Activated T-helper 17 cell treated with anti-CD3 and anti-CD28 coated beads, Interleukin-2, amount 50 U/mL, for 72 hours (primary cell): ENCODE measurements at places on chromosomes 5 and 9. TPM values are rescaled to one million over a fixed set of nuclear protein-coding genes. Genes with fewer than 3 reads are reported as not detected.

- no peak for ATAC-seq
Observed at GRCh38 chr9:110266795-110267194, 10.5 kb upstream of the TXN start.

DNA sequence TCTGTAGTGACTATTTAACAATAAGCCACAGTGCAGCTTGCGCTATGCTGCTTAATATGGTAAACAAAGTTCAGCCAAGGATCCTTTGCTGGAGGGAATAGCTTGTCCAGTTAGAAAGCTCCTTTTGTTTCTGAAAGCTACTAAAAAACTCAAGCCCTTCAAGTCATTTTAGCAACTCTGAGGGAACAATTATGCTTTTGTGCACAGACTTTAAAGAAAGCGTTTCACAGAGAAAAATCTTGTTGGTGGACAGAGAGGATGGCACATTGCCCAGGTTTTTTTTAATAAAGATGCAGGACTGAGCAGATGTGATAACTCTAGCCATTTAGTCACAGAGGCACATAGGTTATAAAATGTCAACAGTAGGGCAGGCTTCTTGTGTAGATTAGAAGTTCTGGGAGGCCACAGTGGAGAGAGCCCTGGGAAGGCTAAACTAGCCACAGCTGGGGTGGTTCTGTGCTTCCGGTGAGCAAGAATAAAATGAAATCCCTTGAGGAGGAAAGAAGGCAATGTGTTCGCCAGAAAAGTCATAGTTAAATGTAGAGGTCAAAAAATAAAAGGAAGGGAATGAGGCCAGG, 63.4 kb downstream of the ALDH7A1 start:
- ATAC-seq, result no peak

GRCh38 chr5:154110107-154110453, 71.3 kb downstream of the MFAP3 start:
- ATAC-seq, result no peak

- no peak for ATAC-seq
Observed at GRCh38 chr9:123789554-123790292, 140.2 kb downstream of the DENND1A start.

DNA sequence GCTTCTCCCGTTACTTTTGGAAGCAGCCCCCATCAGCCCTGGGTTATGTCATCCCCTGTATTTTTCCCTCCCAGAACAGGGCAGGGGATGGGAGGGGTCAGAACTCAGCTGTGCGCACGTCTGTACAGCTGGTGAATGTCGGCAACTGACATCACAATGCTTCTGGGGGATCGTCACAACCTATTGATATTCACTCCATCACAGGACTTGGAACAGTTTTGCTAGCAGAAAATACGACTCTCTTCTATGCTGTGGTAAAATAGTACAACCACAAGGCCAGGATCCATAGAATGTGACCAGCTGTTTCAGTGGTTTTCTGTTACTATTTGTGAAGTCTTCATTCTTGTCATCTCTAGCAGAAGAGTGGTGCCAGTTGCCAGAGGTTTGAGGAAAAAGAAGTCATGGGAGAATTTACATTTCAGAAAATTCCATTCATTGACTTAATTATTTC, 77.1 kb upstream of the KLF4 start:
- no peak for ATAC-seq

GRCh38 chr5:16502866-16503265, 37.3 kb upstream of the ZNF622 start:
- no peak for ATAC-seq

GRCh38 chr5:11791792-11792191, 112.5 kb downstream of the CTNND2 start:
- no peak for ATAC-seq

GRCh38 chr9:128494108-128494745, 10.3 kb upstream of the GLE1 start:
- ATAC-seq, result no peak

- peak; percentile 70 for ATAC-seq
Observed at GRCh38 chr9:99819123-99819855, 2.4 kb upstream of the NR4A3 start.

DNA sequence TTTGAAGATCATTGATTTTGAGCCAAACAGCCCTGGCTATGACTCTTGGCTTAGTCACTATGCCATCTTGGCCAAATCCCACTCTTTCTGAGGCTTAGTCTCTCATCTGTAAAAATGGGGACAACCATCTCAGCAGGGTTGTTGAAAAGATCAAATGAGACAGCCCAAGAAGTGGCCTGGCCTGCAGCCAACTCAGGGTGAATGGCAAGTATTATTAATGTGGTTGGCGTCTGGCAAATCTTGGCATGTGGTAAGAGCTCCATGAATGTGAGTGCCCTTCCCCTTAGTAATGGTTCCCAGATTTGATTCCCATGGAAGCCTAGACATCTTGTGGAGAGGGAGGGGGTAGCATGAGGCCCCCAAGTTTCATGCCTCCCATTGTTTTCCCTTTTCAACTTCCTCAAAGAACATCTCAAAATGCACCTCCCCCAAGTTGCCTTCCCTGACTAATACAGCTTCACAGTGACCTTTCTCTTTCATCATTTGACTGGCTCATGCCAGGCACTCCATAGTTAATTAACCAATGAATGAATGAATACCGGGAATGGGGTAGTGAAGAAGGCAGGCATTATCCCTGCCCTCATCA, 11.8 kb upstream of the TGFBI start:
- no peak for ATAC-seq

DNA sequence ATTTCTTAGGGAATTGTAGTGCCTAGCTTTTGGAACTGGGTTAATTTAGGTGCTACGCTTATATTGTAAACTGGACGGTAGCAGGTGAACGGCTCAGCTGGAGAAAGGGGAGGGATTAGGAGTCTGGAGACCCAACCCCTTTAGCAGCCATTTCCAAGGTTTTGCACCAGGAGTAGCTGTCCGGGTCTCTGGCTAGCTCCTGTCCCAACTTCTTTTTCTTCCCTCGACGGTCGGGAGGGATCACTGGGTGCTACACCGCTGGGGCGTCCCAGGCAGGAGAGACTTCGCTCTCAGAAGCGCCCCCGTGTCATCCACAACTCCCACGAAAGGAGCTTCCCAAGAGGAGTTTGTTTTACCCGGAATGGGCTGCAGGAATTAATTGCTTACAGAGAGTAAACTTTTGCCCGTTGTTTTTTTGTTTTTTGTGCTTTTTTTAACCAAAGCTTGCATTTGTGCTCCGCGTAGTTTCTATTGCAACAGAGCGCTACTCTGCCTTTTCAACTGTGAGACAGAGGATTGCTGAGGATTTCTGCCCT, 1640.9 kb upstream of the C9orf72 start:
- ATAC-seq, result no peak

DNA sequence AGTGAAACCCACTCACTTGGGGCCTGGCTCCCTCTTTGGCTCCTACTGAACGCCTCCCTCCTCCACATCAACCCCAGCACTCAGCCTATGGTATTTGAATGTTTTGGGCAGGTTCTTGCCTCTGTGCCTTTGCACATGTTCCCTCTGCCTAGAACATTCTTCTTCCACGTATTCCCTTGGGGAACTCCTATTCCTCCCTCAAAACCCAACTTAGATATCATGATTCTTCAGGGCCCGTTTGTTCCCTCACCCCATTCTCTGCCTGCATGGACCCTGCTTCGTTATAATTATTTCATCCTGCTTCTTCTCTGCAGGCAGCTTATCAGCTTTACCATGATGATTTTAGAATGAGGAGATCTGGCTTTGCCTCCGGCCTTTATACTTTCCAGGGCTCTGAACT, 215.0 kb upstream of the IER5L start:
- ATAC-seq, result no peak

DNA sequence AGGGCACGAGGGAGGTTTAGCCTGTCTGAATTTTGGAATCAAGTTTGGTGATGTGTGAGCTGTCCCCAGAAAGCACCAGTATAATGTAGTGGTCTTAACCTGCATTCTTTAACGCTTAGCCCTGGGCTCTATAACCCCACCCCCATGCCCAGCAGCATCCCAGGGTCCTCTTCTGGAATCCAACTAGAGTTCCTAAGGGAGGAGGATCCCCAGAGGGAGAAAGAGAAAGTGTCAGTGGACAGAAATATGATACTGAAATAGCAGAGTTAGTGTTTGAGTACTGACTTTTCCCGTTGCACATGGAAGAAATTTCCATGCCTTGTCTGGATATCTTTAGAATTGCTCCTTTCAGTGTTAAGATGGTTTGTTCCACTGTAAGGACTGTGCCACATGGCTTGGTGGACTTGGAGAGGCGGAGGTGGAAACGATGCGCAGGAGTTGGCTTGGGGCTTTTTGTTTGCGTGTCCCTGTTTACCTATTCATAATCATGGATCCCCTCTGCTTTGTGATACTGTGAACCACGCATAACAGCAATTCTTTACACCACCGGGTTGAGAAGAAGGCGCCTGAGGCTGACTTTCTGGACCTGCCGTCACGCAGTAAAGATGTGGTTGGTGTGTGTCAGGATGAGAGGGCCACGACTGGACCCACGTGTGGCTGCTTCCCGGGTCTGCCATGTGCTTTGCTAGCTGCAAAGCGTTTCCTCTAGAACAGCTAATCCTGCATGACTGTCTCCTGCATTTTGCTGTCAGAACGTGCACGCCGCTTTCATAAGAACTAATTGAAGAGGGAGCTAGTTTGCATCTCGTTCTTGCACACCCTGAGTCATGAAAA, 142.3 kb downstream of the SMARCA2 start:
- peak; percentile 81 for ATAC-seq

DNA sequence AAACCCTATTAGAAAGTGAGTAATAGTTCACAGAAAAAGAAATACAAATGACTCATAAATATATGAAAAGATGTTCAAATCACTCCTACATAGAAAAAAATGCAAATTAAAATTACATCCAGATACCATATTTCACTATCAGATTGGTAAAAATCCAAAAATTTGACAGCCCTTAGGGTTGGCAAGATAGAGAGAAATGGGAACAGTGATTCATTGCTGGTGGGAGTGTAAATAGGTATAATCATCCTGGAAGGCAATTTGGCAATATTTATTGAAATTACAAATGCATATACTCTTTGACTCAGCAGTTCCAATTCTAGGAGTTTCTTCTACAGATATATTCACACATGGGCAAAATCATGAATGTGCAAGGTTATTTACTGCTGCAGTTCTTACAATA, 273.5 kb downstream of the NR2F1-AS1 start:
- ATAC-seq, result no peak

DNA sequence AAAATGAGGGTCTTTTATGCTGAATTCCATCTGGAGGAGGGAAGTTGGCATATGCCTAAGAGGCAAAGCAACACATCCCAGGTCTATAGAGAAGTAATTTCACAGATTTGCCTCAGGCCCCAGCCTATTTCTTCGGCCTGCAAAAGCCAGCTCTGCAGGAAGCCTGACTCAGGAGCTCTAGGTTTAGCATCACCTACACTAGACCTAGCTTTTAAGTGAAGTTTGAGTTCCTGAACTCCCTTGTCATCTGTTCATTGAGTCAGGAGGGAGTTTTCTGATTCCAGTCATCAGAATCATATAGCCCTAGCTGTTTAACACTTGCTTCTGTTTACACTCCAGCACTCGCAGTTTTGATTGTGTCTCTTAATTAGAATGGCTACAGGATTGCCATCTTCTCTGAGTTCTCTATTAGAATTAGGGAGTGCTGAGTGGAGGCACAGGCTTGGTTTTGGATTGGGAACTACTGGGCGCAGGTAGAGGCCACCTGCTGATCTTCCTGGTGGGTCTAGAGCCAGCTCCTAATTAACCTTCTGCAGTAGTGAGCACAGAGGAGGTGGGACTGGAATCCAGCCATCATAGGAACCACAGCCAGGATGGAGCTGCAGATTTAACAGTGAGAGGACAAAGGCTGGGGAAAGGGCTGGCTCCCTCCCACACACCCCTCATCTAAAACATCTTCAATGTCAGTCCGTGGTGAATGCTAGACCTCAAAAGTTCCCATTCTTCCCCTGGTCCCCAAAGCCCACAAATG, 179.5 kb downstream of the TRIO start:
- no peak for ATAC-seq

GRCh38 chr9:129258124-129258822, 80.2 kb upstream of the IER5L start:
- ATAC-seq, result peak; percentile 92

GRCh38 chr5:180340856-180341255, 12.3 kb downstream of the GFPT2 start:
- ATAC-seq, result no peak

- ATAC-seq, result no peak
Observed at GRCh38 chr9:83061036-83061435, 1.9 kb downstream of the RASEF start.

GRCh38 chr9:68998812-68999211, 15.1 kb downstream of the PRKACG start:
- no peak for ATAC-seq

DNA sequence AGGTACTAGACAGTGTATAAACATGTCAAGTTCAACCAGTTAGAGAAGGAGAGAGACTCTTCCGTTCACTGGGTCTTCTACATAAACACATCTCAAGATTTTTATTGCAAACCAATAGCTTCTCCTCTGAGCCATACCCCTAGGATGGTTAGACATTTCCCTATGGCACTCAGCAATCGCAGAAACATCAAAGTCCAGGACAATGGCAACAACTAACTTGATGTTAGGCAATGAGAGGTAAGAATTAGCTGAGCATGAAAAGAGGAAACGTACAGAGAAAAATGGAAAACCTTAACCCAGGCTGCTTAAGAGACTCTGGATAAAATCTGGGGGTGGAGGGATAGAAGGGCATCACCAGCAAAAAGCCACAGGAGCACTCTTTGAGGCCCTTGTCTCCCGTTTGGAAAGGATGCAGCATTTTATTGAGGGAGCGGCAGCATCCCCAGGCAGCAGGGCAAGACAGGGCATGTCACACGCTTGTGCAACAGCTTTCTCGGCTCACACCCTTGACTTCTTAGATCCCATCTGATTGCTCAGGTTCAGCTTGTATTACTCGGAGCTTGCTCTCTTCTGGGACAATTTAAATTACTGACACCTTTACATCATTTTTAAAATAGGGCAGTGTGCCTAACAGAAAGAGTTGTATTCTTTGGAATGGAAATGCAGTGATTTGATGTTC, 8.6 kb upstream of the PSAT1 start:
- ATAC-seq, result no peak

Gene SMIM32
- total RNA-seq, result not detected

Gene PCDHB11
- not detected for total RNA-seq

Gene MARCOL
- total RNA-seq, result not detected

Gene ABLIM3
- total RNA-seq, result 0.41 TPM

Gene FBP1
- total RNA-seq, result 0.85 TPM

Gene PCDHA1
- total RNA-seq, result not detected

Gene NRARP
- 0.86 TPM for total RNA-seq
